Dermis lymphatic vessel endothelial cell (primary cell): ENCODE measurements at places on chromosomes 4 and X. TPM values are rescaled to one million over a fixed set of nuclear protein-coding genes. Genes with fewer than 3 reads are reported as not detected.

The NPY1R gene
- under 0.01 and 0.09 TPM in 2 replicates for total RNA-seq

The ADGRA3 gene
- 8.3 and 16.7 TPM in 2 replicates for total RNA-seq

The POU3F4 gene
- not detected in 2 replicates for total RNA-seq

The MAGED4 gene
- total RNA-seq = 30.3 and 36.1 TPM in 2 replicates

The ODAPH gene
- total RNA-seq = under 0.01 TPM in 1 of 2 replicates, not detected in the other

The TLR6 gene
- total RNA-seq = 0.09 and 0.11 TPM in 2 replicates

The RENBP gene
- 29.9 and 44.2 TPM in 2 replicates for total RNA-seq

The CXCL6 gene
- total RNA-seq = under 0.01 TPM in 1 of 2 replicates, not detected in the other

The ADAMTS3 gene
- 0.33 and 0.34 TPM in 2 replicates for total RNA-seq

The PITX2 gene
- 0.09 and 0.11 TPM in 2 replicates for total RNA-seq

The EDA gene
- total RNA-seq = 0.43 and 1.5 TPM in 2 replicates

The SNX12 gene
- 72.8 and 106 TPM in 2 replicates for total RNA-seq

The MAGEA12 gene
- total RNA-seq = not detected in 2 replicates

The EGF gene
- 0.09 and 0.33 TPM in 2 replicates for total RNA-seq

The SORCS2 gene
- total RNA-seq = 0.11 TPM in 1 of 2 replicates, not detected in the other

The TLR10 gene
- not detected in 2 replicates for total RNA-seq

The CXCL1 gene
- 1.0 and 5.3 TPM in 2 replicates for total RNA-seq

The ATOH1 gene
- total RNA-seq = not detected in 2 replicates

The GLRB gene
- 6.0 and 19.3 TPM in 2 replicates for total RNA-seq

The LRCH2 gene
- 11.5 and 14.3 TPM in 2 replicates for total RNA-seq

The FABP2 gene
- not detected in 2 replicates for total RNA-seq

The PRAF2 gene
- 3.2 and 3.5 TPM in 2 replicates for total RNA-seq

The MID1 gene
- 38.5 and 44.1 TPM in 2 replicates for total RNA-seq

The MAGEB17 gene
- total RNA-seq = not detected in 2 replicates

The CT45A2 gene
- not detected in 2 replicates for total RNA-seq

The SHOX gene
- total RNA-seq = under 0.01 TPM in 1 of 2 replicates, not detected in the other

The GASK1B gene
- 50.8 and 100 TPM in 2 replicates for total RNA-seq

The OPN1MW2 gene
- total RNA-seq = not detected in 2 replicates

The ALB gene
- total RNA-seq = not detected in 2 replicates

The PSAPL1 gene
- not detected in 2 replicates for total RNA-seq

The HELT gene
- total RNA-seq = not detected in 2 replicates

The TRIM61 gene
- not detected in 2 replicates for total RNA-seq

The NXF2 gene
- total RNA-seq = not detected in 2 replicates

The SPACA5 gene
- total RNA-seq = not detected in 2 replicates

The TCEAL6 gene
- not detected in 2 replicates for total RNA-seq

The SUPT20HL2 gene
- not detected in 2 replicates for total RNA-seq

The MTTP gene
- total RNA-seq = under 0.01 and 0.09 TPM in 2 replicates

The SPANXB1 gene
- not detected in 2 replicates for total RNA-seq

The HMX1 gene
- total RNA-seq = not detected in 2 replicates

The F9 gene
- not detected in 2 replicates for total RNA-seq

The ATP7A gene
- 9.8 and 11.5 TPM in 2 replicates for total RNA-seq

The WAS gene
- not detected in 2 replicates for total RNA-seq

The MAGIX gene
- total RNA-seq = 0.43 and 0.76 TPM in 2 replicates

The SPANXD gene
- total RNA-seq = not detected in 2 replicates

The SLC25A14 gene
- total RNA-seq = 6.2 and 7.6 TPM in 2 replicates

The DNAAF6 gene
- total RNA-seq = not detected in 2 replicates

The PLRG1 gene
- total RNA-seq = 48.0 and 68.1 TPM in 2 replicates

The NR0B1 gene
- not detected in 2 replicates for total RNA-seq

The NAT8L gene
- under 0.01 TPM in 1 of 2 replicates, not detected in the other for total RNA-seq

The ANXA3 gene
- 4.5 and 11.6 TPM in 2 replicates for total RNA-seq

The SLC9B1 gene
- total RNA-seq = 0.33 and 0.43 TPM in 2 replicates

The AFF2 gene
- total RNA-seq = under 0.01 and 0.09 TPM in 2 replicates

The CT55 gene
- total RNA-seq = not detected in 2 replicates

The UGT8 gene
- total RNA-seq = not detected in 2 replicates

The HSPA4L gene
- 1.1 and 2.1 TPM in 2 replicates for total RNA-seq
